Neural crest cell (in vitro differentiated cells): ENCODE measurements at places on chromosomes 11 and 22. TPM values are rescaled to one million over a fixed set of nuclear protein-coding genes. Genes with fewer than 3 reads are reported as not detected.

The NLRP10 gene
- not detected in 2 replicates for total RNA-seq

The LYVE1 gene
- total RNA-seq = 0.14 TPM in 1 of 2 replicates, not detected in the other

The C22orf15 gene
- 0.41 and 0.79 TPM in 2 replicates for total RNA-seq

The RFPL1 gene
- total RNA-seq = not detected in 2 replicates

The APOA1 gene
- total RNA-seq = 0.80 and 0.96 TPM in 2 replicates

The OR52N4 gene
- not detected in 2 replicates for total RNA-seq

The APOBEC3B gene
- total RNA-seq = 12.3 and 14.5 TPM in 2 replicates

The DEUP1 gene
- total RNA-seq = 0.70 and 0.80 TPM in 2 replicates

The C11orf91 gene
- total RNA-seq = 0.57 and 0.68 TPM in 2 replicates

The TCF20 gene
- total RNA-seq = 65.0 and 67.5 TPM in 2 replicates

The NXPE2 gene
- 0.26 TPM in 1 of 2 replicates, not detected in the other for total RNA-seq

The TSGA10IP gene
- 1.8 and 2.7 TPM in 2 replicates for total RNA-seq

The CARD18 gene
- not detected in 2 replicates for total RNA-seq

The PRR14L gene
- 74.9 and 77.0 TPM in 2 replicates for total RNA-seq
